ENCODE measurements at places on chromosomes 1 and 21. TPM values are rescaled to one million over a fixed set of nuclear protein-coding genes. Genes with fewer than 3 reads are reported as not detected.

- H3K27me3 ChIP-seq = no peaks in the 10 kb centered on the region
- no peak for DNase-seq
- H3K4me3 ChIP-seq = no peak overlapping the region
Observed at GRCh38 chr1:221602830-221603229, 139.1 kb downstream of the DUSP10 start.

The TIE1 gene
- total RNA-seq = not detected

- peaks cover 4% of the 10 kb centered on the region for H3K27me3 ChIP-seq
- 0 out of 2 replicates have a peak, but pooled peaks cover 4% of the 10 kb centered on the region for H3K4me1 ChIP-seq
- peak; percentile 10 for DNase-seq
- no peak within 1 kb of the TSS for H3K4me3 ChIP-seq
Observed at GRCh38 chr1:75796376-75797272, at the start of gene MSH4. Gene MSH4, plus strand, starts transcription at chr1:75796882. Its CDS starts 104 bp downstream, at chr1:75796986.

- H3K27me3 ChIP-seq = no peaks in the 10 kb centered on the region
- no peak overlapping the region for H3K4me3 ChIP-seq
- no peak overlapping the region for H3K27ac ChIP-seq
- no peak for DNase-seq
Observed at GRCh38 chr1:207316141-207316540, 5.3 kb upstream of the CD55 start.

DNA sequence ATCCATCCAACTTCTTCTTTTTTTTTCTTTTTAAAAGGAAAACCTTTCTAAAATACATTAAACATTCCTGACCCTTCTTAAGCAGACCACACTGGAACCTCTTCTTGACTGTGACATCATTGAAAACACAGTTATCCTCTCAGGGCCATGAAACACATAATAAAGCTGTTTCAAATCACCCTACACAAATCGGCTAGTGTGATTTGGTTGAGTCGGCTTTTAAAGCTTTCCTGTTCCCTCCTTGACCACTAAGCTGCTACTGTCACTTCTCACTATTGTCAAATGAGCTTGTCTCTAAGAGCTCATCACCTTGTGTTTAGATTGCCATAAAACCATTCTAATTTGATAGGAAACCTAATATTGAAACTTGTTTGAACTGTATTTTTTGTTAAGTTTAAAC is 5.9 kb downstream of the USP24 start:
- no peak overlapping the region for H3K27ac ChIP-seq
- no peak overlapping the region for H3K4me3 ChIP-seq
- DNase-seq = no peak
- peaks cover 11% of the 10 kb centered on the region for H3K4me1 ChIP-seq

DNA sequence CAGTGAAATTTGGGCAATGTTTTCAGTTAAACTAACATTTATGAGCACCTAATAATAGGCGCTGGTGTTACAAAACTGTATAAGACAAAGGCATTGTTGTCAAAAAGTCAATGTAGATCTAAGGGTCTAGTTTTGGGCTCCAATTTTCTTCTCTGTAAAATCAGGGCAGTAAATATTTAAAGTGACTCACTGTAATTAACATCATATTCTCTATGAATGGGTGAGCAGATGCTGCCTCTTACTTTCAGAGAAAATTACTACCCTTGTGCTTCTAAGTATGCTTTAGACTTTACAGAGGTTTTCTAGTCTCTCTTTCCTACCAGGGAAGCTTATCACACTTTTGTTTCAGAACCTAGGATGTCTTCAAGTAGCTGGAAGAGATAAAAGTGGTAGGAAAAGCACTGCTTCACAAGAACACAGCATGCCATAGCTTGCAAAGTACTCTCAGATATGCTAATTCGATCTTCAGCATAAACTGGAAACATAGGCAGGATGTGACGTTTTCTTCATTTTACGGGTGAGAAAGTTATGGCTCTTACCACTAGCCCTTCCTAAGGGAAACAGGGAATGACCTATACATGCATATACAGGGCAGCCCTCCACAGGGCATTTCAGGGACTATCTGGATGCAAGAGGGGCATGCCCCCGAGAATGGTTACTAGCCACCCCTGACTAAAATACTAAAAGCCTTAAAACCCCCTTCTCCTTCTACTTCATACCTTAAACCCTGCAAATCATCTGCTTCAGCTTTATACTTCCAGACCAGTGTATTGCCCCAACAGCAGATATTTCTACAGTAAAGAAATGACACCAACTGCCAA is 2.6 kb downstream of the C1orf116 start:
- no peak overlapping the region for H3K4me3 ChIP-seq
- no peak overlapping the region for H3K27ac ChIP-seq
- DNase-seq = no peak
- no peaks in the 10 kb centered on the region for H3K36me3 ChIP-seq
- no peaks in the 10 kb centered on the region for H3K27me3 ChIP-seq
- H3K4me1 ChIP-seq = peaks cover 40% of the 10 kb centered on the region

DNA sequence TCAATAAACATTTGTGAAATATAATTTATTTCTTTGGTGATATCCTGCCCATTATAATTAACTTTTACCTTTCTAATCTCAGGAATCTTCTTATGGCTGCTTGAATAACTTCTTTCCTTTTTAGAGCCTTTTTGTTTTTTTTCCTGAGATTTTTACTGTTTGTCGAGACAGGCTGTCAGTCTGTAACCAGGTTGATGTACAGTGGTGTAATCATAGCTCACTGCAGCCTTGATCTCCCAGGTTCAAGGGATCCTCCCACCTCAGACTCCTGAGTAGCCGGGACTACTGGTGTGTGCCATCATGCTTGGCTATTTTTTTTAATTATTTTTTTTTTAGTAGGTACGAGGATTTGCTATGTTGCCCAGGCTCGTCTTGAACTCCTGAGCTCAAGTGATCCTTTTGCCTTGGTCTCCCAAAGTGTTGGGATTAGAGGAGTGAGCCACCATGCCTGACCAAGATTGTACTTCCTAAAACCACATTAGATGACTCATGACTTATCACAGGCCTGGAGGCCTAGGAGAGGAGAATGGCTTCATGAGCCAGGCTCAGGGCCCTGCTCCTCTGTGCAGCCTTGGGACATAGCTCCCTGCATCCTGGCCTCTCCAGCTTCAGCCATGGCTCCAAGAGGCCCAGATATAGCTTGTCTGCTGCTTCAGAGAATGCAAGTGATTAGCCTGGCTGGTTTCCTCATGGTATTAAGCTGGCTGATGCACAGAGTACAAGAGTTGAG is 48.6 kb downstream of the CTH start:
- no peaks in the 10 kb centered on the region for H3K4me1 ChIP-seq
- H3K27me3 ChIP-seq = no peaks in the 10 kb centered on the region
- no peaks in the 10 kb centered on the region for H3K36me3 ChIP-seq
- DNase-seq = no peak
